ENCODE measurements at places on chromosomes 4 and X. TPM values are rescaled to one million over a fixed set of nuclear protein-coding genes. Genes with fewer than 3 reads are reported as not detected.

- DNase-seq: no peak
These were observed 136.4 kb downstream of the ADGRL3 start for GRCh38 chr4:61336488-61336887.

DNA sequence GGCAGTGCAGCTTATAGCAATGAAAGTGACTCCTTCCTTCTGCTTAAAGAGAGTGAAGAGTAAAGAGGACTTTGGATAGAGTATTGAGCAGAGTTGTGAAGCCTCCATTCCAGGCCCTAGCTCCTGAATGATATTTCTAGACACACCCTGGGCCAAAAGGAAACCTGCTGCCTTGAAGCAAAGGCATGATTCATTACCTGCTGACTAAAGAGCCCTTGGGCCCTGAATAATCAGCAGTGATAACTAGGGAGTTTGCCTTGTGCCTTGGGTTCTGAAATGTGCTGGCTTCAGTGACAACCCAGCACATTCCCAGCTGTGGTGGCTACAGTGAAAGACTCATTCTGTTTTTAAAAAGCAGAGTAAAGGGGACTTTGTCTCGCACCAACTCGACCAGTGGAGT is 49.2 kb downstream of the STPG2 start:
- DNase-seq: no peak

- no peak for DNase-seq
These were observed 12.7 kb upstream of the CXCL8 start for GRCh38 chr4:73727685-73728084.

DNA sequence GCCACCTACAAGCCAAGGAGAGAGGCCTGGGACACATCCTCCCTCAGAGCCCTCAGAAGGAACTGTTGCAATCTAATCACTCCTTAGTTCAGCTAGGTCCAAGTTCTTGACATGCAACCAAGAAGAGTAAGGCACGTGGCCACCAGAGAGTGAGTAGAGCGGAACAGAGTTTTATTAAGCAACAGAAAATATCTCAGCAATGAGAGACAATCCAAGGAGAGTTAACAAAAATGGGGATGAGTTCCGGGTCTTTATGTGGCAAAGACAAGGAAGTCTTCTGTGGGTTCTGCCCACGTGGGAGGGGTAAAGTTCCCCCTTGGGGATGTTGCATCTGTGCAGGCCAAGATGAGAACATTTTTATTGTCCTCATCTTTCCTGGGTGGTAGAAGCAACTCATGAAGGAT is 38.5 kb upstream of the PROM1 start:
- DNase-seq: no peak

GRCh38 chr4:118180776-118181175 is 146.5 kb downstream of the NDST3 start:
- peak; percentile 27 for DNase-seq

GRCh38 chr4:53026233-53026632 is 164.1 kb downstream of the RASL11B start:
- DNase-seq: no peak

DNA sequence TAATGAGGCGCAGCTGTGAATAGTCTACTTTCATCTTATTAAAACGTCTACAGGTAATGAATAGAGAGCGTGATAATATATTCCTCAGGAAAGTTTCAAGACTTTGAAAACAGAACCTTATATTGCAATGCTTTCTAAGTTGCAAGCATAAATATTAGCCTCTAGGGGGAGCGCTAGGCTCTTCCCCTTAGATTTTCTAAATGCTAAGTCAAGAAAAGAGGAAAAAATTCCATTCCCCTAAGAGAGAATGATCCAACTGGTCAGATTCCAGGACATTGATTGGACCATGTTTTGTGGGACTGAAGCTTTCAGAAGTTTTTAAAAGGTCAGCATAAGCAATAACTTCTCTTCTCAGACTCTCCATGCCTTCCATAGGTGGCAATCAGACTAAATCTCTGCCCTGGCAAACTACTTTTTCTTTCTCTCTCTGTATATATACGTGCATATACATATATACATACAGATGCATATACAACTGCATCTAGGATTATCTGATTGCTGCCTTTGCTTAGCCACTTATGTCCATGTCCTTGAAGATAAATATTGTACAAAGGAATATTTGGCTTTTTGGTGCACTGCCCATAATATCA is 492.9 kb downstream of the INPP4B start:
- DNase-seq: peak; percentile 92

- peak; percentile 12 for DNase-seq
These were observed 263.1 kb downstream of the SPRY1 start for GRCh38 chr4:123659730-123660129.

- no peak for DNase-seq
These were observed 227.6 kb upstream of the MAB21L2 start for GRCh38 chr4:150354214-150354796.

- DNase-seq: no peak
These were observed 16.1 kb upstream of the FAM47E start for GRCh38 chr4:76235407-76235806.

DNA sequence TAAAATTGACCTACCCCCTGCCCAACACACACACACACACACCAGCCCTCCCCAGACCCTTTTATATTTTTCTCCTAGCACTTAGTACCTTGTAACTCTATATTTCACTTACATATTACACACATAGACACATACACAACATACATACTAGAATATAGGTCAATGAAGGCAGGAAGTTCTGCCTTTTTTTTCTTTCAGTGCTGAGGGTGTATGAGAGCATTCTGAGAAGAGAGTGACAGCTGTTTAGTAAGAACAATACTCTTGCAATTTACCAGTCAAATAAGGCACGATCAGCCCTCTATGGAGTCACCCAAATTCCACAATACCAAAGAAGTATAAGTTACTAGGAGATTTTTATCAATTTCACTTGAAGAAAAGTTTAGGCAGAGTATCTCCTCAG is 33.5 kb downstream of the ACE2 start:
- DNase-seq: no peak

DNA sequence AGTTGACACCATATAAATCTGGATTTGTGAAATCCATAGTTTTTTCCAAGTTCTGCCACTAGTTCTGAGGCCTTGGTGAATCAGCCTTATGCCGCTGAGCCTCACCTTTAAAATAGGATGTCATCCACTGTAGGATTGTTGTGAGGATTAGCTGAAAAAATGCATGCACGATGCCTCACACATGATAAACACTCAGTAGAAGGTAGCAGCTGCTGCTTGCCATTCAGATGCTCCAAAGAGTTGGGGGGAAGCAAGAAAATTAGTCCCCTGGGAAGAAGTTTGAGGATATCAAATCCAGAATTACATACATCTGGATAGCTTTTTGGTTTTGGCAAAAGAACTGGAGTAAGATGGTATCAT is 7.4 kb downstream of the MMAA start:
- DNase-seq: no peak

GRCh38 chrX:100319716-100320115 is 90.4 kb downstream of the PCDH19 start:
- DNase-seq: no peak

- DNase-seq: no peak
These were observed 824.9 kb downstream of the RAPGEF2 start for GRCh38 chr4:159927781-159928180.

DNA sequence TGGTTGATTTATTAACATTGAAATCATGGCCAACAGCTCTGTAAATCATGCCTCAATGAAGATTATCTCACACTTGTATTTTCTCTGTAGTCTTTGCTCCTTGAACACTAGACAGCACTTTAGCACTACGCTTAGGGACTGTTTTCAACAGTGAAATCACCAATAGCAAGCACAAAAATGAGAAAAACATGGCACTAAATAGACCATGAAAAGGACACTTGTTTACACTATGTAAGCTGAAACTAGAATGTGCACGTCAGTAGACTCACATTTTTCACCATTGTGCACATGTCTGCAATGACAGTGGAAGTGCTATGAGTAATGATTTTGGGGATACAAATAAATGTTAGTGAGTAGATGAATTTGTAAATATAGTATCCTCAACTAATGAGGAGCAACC is 3.1 kb downstream of the BMP2K start:
- no peak for DNase-seq

DNA sequence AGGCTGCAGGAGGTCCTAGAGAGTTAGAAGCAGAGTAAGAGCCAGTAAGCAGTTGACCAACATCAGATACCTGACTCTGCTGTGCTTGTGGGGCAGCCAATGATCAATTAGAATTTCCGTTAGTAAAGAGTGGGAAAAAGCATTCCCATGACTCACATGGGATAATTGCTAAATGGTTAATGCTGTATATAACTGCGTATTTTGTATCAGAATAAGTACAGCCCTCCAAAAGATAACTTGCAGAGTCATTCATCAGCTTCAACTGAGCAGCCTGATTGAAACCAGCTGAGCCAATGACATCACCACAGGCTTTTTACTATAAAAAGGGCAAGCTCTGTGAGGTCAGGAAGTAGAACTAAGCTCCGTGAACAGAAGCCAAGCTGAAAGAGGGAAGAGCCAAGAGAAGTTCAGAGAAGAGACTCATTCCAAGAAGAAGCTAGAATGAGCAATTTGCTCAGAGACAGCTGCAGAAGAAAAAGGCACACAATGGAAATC is 67.9 kb downstream of the PPP3CA start:
- peak; percentile 100 for DNase-seq

DNA sequence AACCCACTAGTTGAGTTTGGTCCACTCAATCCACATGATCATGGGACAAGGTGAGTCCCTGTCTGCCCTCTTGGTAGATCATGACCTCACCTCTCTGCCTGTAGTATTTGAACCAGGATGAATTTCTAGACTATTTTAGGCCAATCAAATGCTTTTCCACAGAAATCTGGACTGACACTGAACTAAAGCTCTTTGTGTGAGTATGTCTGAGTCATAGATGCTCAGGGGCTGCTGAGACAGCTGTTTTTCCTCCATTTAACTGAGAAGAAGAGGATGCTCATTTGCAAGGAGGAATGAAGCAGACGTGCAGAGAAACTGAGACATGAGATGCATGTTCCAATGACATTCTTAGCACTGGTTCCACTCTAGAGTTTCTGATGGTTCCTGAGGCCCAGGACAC is 77.3 kb upstream of the TMEM47 start:
- peak; percentile 15 for DNase-seq

DNA sequence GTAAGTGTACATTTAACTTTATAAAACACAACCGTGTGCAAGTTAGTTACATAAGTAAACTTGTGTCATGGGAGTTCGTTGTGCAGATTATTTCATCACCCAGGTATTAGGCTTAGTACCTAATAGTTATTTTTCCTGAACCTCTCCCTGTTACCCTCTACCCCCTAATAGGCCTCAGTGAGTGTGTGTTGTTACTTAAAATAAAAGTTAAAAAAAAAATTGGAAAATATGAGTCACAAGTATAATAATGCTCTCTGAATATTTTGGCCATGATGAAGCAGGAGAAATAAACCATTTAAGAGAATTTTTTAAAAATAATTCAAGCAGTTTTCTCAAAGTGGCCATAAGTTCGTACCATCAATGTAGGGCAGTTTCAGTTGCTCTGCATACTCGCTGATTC is 105.1 kb upstream of the GRID2 start:
- DNase-seq: peak; percentile 78

DNA sequence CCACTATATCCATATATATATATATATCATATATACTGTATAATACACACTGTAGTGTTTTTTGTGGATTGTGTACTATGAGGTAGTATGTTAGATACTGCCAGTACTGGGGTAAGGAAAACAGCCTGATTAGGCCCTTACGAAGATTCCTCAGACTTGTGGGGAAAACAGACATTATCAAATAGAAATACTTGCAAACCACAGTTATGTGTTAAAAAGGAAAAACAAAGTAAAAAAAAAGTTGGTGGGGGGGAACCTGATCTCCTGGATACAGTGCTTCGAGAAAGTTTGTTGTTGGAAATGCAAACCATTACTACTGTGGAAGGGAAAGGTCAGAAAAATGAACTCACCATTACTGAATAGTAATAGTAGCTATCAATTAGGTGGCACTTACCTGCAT is 53.0 kb downstream of the PKD2 start:
- no peak for DNase-seq

GRCh38 chr4:88063634-88064296 is 56.3 kb downstream of the PKD2 start:
- DNase-seq: no peak

GRCh38 chr4:59539401-59539800 is 1660.7 kb upstream of the ADGRL3 start:
- DNase-seq: no peak

GRCh38 chrX:40272141-40272540 is 174.4 kb upstream of the BCOR start:
- DNase-seq: no peak

The NSUN7 gene
- total RNA-seq: not detected

The FREM3 gene
- not detected for total RNA-seq

The EDNRA gene
- total RNA-seq: 10.8 TPM

The TSPAN6 gene
- total RNA-seq: 32.5 TPM

The NMU gene
- total RNA-seq: not detected

The LRAT gene
- 0.57 TPM for total RNA-seq

The PNCK gene
- 0.33 TPM for total RNA-seq

The RAB33A gene
- total RNA-seq: 3.0 TPM

The CSAG1 gene
- not detected for total RNA-seq

The PALLD gene
- total RNA-seq: 15.5 TPM

All from fibroblast of the aortic adventitia (primary cell).